ENCODE measurements at places on chromosomes 1 and 21. TPM values are rescaled to one million over a fixed set of nuclear protein-coding genes. Genes with fewer than 3 reads are reported as not detected.

GRCh38 chr21:35578347-35578782, 482.0 kb downstream of the SETD4 start:
- no peak for DNase-seq

- DNase-seq: no peak
Measured at GRCh38 chr1:159055181-159055641, 21.4 kb downstream of the AIM2 start.

DNA sequence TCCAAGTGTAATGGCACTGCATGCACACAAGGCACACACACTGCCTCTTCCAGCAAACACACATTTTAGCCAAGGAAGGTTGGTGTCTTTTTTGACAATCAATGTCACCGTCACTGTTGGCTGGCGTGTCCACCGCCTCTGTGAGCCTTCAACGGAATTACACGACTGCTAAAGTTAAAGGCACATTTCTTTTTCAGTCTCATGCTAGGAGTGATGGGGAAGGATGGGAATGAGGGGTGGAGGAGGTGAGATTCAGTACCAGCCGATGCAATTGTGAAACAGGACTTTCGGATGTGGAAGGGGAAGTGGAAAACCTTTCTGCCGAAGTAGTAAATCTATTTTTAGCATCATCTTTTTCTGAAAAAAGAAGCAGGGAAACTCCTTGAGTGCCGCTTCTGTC, 1.4 kb downstream of the ELAVL4 start:
- DNase-seq: no peak

DNA sequence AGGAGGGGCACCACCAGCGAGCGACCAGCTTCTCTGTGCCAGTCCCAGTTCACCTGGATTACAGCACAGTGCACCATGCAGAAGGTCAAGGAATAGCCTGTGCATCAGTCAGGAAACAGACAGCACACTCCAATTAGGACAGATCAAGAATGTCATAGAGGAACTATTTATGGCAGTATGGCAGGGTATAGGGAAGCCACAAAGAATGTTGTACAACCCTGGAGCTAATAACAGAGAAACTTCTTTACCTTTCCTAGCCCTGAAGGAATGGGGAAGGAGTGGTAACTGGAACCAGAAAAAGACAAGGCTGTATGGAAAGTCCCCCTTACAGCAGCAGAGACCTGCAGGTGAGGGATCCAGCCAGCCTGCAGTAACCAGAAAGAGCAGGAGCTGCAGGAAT, 87.8 kb upstream of the USP24 start:
- DNase-seq: no peak

DNA sequence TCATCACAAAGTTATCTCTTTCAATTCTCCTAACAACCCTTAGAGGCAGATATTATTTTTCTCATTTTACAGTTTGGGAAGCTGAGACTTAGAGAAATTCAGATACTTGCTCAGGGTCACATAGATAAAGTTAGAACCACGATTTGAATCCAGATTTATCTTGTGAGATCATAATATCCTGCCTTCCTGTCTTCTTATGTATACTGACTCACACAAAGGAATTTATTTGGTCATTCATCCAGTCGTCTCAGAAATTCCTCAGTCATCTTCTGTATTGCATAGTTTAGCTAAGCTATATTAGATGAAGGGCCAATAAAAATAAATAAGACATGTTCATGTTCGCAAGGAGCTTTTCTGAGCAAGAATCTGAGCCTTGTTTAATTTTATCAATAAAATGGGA, 35.8 kb upstream of the RUNX1 start:
- DNase-seq: no peak

GRCh38 chr1:95145493-95145892, 28.3 kb downstream of the TLCD4 start:
- DNase-seq: no peak

DNA sequence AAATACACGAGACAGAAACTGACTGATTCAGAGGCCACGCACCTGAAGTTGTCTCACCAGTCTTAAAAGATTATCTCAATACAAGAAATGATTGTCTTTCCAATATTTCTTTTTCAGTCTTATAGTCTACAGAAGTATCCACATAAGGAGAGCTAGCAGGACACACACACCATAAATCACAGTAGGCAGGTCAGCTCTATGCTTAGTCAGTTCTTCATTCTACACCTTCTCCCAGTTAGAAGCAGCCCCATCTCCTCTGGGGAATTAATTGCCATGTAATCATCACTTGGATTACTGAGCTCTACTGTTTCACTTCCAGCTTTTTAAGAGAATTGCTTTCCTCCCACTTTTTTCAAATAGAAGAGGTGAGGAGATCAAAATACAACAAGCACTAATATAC, 59.6 kb downstream of the SMYD3 start:
- no peak for DNase-seq

GRCh38 chr1:41610361-41610760, 125.9 kb upstream of the EDN2 start:
- no peak for DNase-seq

The GNAT2 gene
- total RNA-seq: 0.50 TPM

Measured in activated naive CD4-positive, alpha-beta T cell treated with anti-CD3 and anti-CD28 coated beads for 36 hours (primary cell).